ENCODE measurements at places on chromosomes 2 and 18.

- no peak for DNase-seq
Measured at GRCh38 chr2:5464657-5465056, 227.5 kb upstream of the SOX11 start.

- DNase-seq: no peak
Measured at GRCh38 chr18:74110976-74111375, 36.7 kb downstream of the FBXO15 start.

DNA sequence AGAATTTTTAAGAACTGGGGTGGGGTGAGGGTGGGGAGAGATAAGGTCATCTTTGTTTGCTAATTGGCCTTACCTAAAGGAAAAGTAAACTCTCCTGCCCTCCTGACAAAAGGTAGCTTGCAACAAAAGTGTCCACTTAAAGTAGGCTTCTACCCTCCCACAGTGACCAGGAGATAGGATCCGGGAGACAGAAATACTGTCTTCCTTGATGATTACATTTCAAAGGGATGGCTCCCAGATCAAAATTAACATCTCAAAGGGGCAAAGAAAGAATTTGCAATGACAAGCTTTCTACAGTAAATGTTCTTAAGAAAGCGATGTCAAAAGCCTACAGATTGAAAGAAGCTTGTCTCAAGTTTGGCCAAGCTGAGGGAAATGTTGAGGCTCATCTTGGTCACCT is 775.3 kb downstream of the CPS1 start:
- DNase-seq: no peak

- no peak for DNase-seq
Measured at GRCh38 chr2:120134263-120134662, 88.9 kb downstream of the TMEM185B start.

GRCh38 chr2:184769686-184770085 is 171.4 kb downstream of the ZNF804A start:
- DNase-seq: no peak

- no peak for DNase-seq
Measured at GRCh38 chr2:106147665-106148064, 46.4 kb downstream of the UXS1 start.

DNA sequence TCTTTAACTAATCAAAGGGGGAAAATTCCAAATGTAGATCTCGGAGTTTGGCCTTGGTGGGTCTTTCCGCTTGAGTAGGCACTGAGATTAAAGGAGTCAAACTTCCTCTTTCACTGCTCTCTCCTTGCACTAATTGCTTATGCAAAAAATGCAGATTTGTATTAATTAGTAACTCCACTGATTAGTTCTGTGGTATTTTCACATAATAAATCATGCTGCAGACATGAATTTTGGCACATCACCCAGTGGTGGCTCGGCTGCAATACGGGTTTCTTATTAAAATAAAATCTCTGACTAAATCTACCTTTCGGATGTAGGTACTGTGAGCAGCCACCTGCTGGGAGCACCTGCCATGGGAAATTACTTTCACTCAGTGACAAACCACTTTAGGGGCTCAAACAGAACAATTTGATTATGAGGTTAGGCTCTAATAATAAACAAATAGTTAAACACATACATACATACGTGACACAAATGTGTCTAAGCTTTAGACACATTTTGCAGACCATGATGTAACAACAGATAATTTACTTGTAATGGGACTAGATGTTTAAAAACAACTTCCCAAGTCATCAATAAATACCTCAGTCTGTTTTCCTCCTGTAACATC is 6.4 kb upstream of the NEUROD1 start:
- DNase-seq: no peak

DNA sequence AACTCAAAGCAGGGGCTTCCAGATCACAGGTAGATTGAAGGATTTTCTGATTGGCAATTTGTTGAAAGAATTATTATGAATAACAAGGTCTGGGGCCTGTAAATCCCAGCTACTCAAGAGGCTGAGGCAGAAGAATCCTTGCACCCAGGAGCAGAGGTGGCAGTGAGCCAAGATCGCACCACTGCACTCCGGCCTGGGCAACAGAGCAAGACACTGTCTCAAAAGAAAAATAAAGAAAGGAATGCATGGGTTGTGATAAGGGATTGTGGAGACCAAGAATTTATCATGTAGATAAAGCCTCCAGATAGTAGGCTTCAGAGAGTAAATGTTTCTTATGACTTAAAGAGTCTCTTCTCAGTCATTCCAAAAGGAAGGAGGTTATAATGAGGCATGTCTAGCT is 35.8 kb upstream of the DYNAP start:
- DNase-seq: no peak

DNA sequence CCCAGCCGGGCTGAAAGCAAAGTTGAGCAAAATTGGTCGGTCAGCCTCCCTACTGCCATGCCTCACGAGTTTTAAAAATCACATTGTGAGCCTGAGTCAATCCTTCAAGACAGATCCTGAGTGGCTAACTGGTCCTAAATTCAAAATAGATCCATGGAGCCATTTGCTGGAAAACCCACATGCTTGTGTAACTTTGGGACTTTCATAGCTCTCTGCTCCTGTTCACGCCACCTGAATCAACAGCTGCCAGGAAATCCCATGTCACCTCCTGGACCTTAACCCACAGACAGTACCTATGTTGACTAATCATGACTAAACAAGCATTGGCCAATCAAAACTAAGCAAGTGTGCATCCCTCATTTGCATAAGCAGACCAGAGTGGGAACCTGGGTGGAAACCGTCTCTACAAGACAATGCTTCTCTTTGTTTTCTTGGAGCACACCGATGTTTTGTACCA is 42.8 kb upstream of the LDLRAD4 start:
- DNase-seq: no peak

GRCh38 chr2:3793249-3793648 is 89.9 kb downstream of the DCDC2C start:
- DNase-seq: no peak

DNA sequence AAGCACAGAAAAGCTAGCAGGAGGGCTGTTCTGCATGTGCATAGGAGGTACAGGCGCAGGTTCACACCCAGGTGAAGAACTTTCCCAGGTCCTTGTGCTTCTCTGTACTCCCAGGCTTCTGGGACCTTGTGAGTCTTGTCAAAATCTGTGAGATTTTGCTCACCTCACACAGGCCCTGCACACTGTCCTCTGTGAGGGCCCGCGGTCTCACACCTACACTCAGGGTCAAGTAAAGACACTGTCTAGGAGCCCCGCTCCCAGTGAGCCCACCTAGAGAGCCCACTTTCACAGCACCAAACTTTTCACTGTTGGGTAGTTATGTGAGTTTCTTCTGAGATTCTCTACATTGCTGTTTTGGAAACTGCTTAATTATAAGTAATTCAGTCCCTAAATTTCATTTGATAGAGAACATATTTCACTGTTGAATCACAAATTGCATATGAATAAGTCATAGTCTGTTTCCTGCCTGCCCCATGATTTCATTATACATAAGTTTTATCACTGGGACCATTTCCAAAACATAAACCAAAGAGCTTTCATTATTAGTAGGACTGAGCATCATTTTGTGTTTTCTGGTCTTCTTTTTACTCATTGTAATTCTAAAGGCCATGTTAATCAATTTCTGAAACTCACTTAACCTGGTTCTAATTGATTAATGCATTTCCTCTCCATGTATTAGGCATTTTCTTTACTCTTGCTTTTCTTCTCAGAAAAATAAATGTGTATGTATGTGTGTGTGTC is 234.2 kb upstream of the SPOPL start:
- DNase-seq: no peak

DNA sequence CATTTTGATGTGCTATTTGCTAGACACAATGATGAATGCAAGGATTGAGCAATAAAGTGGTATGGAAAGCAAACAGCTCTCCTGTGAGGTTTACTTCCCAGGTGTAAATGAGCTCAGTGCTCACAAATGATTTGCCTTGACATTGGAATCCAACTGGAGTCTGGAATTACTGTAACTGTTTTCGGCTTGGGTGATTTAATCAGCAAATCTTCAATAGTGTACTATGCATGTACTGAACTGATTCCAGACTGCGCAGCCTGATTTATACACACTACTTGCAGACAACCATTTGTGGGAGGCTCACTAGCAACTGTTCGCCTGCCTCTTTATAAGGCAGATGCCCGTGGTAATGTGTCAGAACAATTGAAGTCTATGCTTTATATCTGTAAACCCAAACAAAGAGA is 27.9 kb upstream of the SOX11 start:
- no peak for DNase-seq

DNA sequence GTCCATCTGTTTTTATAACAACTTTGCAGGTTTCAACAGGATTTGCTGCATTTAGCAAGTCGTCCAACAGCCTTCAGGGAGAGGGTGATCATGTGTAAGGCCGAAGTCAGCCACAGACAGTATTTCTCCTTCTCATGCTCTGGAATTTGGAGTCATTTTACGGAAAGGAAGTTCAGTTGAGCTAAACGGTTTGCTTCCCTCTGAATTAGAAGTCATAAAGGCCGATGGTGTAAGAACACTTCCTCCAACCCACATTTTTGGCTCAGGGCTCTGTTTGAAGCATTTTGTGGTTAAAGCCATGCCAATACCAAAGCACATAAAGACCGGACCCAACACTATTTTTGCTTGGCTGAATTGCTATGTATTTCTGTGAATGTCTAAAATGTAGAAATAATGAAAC is 129.5 kb downstream of the TMEM182 start:
- DNase-seq: no peak

DNA sequence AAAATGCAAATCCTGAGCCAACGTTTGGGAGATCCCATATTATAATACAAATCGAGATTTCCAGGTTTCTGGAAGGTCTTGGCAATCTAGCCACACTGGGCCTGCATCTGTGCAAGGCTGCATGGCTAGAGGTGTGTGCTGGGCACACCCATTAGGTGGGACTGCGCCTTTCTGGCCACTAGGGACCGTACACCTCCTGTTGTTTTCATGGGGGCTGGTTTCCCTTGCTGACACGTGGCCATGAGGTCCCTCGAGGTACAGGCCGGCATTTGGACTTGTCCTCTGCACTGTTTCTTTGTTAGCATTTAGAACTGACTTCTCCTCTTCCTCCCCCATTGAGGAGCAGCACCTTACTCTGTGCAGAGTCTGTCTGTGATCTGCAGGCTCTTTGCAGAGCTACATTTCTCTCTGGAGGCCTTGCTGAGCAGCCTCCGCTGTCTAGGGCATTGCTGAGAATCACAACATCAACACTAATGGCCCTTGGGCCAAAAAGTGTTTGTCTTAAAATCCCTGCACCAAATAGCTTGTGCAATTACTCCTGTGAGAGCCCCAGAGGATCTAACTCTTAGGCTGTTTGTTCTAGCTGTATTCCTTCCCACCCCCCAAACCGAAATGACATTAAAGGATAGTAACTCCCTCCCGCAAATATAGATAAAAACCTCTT is 131.2 kb downstream of the NEDD4L start:
- DNase-seq: no peak

DNA sequence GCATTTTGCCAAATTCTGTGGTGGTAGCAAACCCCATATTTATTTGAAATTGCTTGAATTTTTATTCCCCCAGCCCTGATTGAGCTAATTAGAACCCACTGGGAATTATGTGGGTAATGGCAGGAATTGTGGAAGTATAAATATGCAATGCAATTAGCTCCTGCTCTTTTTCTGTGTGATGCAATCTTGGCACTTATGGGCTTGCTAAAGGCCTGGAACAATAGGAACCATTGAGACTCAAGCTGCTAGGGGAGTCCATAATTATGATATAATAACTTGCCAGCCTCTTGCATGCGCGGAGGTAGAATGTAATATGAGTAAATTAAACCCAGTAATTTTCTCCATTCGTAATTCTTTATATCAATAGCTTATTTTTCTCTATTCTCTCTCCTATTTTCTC is 267.6 kb upstream of the THSD7B start:
- no peak for DNase-seq

DNA sequence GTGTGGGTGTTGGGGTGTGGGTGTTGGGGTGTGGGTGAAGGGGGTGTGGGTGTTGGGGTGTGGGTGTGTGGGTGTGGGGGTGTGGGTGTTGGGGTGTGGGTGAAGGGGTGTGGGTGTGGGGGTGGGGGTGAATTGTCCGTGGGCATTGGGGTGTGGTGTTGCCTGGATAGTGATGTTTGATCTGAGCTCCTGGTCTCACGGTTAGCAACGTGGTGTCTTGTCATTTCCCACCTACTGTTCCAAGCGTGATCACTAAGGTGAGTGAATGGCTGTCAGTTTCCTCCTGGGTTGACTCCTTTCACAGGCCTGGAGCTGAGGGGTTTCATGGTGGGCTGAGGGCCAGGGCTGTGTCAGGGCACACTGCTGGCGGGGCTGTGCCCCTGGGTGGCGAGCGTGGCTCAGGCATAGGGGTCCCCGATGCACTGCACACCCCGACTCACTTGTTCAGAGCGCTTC is 27.2 kb downstream of the RTP5 start:
- no peak for DNase-seq

- DNase-seq: no peak
Measured at GRCh38 chr18:6022074-6022444, 126.7 kb upstream of the TMEM200C start.

DNA sequence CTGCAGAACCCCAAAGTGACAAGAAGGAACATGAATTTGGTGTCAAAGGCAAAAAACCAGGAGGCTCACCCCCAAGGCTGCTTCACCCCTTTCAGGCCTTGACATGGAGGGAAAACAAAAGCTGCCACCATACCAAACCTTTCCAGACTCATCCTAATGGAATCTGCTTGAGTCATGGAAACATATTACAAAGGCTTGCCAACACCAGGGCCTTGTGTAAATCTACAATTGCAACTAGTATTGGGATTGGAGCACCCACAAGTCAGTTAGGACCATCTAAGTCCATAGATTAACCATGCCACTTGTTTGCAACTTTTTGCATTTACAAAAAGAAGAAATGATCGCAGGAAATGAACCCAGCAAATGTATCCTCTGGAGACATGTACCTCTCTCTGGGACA is 297.6 kb downstream of the CDCA7 start:
- DNase-seq: no peak

DNA sequence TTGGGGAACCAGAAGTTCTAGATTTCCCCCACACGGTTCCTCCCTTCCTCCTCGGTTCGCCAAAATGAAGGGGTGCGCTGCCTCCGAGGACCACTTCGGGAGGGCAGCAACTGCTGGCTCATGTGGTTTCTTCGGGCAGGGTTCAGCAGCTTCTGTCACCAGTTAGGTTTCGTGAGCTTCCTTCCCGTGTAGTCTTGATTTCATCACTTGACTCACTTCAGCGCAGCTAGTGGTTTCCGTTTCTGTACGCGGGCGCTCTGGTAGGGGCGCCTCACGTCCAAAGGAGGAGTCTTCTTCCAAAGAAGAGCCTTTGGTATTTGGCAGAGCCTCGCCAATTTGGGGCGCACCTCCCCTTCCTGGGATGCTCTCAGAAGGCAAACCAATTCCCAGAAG is 485 bp upstream of the GALNT3 start:
- no peak for DNase-seq

GRCh38 chr18:6920099-6920955 is 190.8 kb downstream of the ARHGAP28 start:
- DNase-seq: no peak

GRCh38 chr2:32008805-32009515 is 1.8 kb downstream of the MEMO1 start:
- DNase-seq: no peak

DNA sequence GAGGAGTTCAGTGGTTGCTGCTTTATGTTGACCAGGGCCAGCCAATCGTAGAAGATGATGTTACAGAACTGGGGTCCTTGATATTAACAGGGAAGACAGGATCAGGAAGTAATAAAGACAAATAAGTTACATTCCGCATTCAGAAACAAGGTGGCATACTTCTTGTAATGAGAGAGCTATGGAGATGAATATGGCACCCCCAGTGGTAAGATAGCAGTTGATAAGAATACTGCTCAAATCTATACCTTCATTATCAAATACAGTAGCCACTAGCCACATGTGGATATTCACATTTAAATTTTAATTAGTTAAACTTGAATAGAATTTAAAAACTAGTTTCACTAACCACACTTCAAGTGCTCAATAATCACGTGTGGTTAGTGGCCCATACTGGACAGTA is 290.4 kb upstream of the RBMS1 start:
- no peak for DNase-seq

Measured in stimulated activated CD4-positive, alpha-beta T cell treated with anti-CD3 and anti-CD28 coated beads, Interleukin-1b, Interleukin-23, amount 100 ng/mL, for 1 hour (primary cell).